ENCODE measurements at places on chromosomes 3 and 15.

DNA sequence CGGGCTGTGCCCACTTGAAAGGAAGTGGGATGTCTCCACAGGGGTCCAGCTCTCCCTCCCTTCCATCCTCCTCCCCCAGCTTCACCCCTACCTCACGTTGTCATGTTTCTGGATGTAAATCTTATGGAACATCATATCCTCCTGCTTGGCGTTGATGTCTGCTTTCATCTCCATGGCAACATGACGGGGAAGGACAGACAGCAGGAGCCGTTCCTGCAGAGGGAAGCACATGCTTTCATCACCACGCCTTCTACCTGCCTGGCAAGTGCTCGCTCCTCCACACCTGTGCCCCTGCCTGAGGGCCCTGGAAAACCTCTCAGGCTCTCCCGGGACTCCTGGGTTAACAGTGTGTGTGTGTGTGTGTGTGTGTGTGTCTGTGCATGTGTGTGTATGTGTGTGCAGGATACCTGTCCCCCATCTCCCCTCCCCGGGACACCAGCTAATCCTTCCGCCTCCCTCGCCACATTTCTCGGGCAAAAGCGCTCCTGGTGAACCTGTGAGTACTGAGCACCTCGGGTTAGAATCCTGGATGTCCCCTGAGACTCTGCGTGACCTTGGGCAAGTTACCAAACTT is 101.1 kb downstream of the ADCY5 start:
- DNase-seq: no peak

GRCh38 chr15:81069356-81069755 is 64.7 kb upstream of the CFAP161 start:
- no peak for DNase-seq

GRCh38 chr15:100930306-100930848 is 11.2 kb downstream of the LRRK1 start:
- no peak for DNase-seq

- no peak for DNase-seq
Measured at GRCh38 chr15:55552926-55553325, 35.2 kb downstream of the PYGO1 start.

- DNase-seq: no peak
Measured at GRCh38 chr15:63494408-63494807, 10.0 kb upstream of the USP3 start.

Data from inflammatory macrophage (primary cell).